ENCODE measurements at places on chromosomes 16 and 17.

DNA sequence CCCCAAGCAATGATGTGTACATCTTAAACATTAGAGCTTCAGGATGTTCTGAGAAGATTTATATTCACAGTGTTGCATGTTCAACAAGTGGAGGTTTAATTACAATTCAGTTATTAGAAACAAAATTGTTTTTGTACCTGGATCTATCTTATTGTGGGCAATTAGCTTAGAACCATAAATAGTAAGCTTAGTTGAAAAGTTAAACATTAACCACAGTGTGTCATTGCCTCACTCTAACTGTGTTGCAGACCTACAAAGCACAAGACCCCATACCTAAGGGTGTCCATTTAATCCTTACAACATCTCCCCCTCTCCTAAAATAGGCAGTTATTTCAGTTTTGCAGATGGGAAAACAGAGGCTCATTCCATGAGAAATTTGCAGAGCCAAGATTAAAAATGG is 632.0 kb upstream of the SOX9 start:
- no peak for DNase-seq

GRCh38 chr16:89359264-89360147 is 130.9 kb downstream of the ANKRD11 start:
- DNase-seq: no peak

GRCh38 chr16:61820398-61820797 is 215.8 kb downstream of the CDH8 start:
- DNase-seq: no peak

DNA sequence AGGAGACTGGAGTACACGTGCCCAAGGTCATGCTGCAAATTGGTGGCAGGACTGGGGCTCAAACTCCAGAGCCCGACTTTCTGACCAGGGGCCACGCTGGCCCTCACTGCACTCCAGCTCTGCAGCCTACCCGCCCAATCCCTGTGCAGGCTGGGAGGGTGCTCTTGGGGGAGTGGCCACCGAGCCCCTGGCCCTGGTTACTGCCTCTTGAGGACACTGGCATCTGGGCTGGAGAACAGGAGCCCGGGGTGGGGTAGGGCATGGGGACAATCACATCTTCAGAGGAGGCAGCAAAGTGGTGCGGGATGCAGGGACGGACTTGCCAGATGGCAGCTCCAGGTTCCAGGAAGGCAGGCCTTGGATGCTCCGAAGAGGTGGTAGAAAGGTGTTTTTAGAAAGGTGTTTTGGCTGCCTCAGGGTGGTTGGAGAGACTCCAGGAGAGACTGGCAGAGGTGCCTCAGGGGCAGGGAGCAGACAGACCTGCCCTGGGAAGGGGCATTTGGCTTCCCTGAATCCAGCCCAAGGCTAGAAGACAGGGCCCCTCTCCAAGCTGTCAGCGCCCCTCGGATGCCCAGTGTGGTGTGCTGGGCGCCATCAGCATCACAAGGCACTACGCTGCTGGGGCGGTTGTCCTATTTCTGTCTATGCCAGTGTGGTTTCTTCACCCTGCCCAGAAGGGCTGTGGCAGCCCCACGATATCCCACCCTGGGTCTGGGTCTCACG is 220.6 kb downstream of the NTN1 start:
- no peak for DNase-seq

DNA sequence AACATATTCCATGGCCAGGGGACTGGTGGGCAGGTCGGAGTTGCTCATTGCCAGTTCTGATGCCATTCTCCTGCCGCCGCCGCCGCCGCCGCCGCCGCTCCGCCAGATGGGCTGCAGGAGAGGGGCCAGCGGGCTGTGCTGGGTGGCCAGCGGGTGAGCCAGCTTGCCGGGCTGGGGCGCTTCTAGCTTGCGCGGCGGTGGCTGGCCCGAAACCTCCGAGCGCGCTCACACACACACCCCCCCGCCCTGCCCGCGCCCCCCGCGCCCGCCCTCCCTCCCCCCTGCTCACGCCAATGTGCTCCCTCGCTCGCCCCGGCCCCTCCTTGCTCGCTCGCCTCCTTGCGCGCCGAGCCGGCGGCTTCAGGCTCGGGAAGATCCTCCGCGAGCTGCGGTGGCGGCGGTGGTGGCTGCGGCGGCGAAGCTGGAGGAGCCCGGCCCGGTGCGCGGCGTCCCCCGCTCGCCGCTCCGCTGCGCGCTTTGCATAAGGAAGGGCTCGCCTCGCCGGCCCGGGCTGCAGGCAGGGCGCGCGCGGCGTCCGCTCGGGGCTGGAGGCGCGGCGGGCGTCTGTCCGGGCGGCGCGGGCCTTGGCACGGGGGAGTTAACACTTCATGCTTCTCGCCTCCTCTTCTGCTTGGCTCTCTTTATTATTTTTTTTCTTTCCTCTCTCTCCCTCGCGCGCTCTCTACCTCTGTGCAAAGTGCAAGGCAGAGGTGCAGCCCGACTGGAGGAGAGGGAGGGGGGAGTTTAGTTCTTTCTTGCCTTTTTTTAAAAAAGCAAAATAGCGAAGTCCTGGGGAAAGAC is 500 bp downstream of the MAF start:
- DNase-seq: peak; percentile 68

Data from left lobe of liver (tissue), 2 donors.